ENCODE measurements at places on chromosomes 7 and 10.
A peak's percentile ranks its signal among the peaks of the same experiment; 100 is the strongest.

- peak; percentile 93 for DNase-seq
Observed at GRCh38 chr7:22822486-22823141, at the start of gene TOMM7. TOMM7 (minus strand) TSS chr7:22822849; CDS start chr7:22822779, 70 bp downstream.

GRCh38 chr10:61732629-61733278, 70.0 kb downstream of the CABCOCO1 start:
- no peak for DNase-seq

GRCh38 chr10:115998301-115998700, 274.7 kb downstream of the GFRA1 start:
- no peak for DNase-seq

- DNase-seq, result peak; percentile 74
Observed at GRCh38 chr7:45026984-45027773, 27.2 kb downstream of the CCM2 start.

DNA sequence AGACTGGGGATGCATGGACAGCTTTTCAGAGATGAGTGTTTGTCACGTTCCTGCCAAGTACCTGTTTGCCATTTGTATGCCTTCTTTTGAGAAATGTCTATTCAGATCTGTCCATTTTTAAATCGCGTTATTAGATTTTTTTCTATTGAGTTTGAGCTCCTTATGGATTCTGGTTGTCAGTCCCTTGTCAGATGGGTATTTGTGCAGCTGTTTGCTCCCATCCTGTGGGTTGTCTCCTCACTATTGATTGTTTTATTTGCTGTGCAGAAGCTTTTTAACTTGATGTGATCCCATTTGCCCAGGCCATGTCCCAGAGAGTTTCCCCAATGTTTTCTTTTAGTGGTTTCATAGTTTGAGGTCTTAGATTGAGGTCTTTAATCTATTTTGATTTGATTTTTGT, 5.5 kb upstream of the PRKAR1B start:
- no peak for DNase-seq

DNA sequence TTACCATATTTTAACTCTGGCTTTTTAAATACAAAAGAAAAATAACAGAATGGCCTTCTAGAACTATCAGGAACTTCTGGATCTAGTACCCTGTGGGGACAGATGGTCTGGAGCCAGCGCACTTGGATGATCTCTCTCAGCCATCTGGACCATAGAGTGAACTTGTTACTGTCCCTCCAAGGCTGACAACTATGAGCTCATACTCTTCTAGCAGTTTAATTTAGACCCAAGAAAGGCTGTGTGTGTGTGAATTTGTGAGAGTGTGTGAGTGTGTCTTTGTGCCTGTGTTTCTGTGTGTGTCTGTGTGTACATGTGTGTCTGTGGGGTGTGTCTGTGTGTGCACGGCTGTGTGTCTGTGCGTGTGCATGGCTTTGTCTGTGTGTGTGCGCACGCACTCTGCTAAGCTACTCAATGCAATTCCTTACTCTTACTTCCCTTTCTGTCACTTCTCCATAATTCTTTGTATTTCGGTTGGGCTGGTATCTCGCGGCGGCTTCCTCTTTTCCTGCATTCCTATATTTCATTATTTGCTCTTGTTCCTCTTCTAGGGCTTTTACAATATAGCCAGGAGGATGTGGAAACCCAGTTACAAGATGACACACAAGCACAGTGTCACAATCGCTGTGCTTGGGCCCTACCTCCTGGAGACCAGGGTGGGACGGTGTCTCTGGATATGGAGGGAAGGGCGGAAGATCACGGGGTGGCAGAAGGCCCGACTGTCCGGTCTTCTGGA, 51.9 kb downstream of the IKZF1 start:
- DNase-seq, result no peak

DNA sequence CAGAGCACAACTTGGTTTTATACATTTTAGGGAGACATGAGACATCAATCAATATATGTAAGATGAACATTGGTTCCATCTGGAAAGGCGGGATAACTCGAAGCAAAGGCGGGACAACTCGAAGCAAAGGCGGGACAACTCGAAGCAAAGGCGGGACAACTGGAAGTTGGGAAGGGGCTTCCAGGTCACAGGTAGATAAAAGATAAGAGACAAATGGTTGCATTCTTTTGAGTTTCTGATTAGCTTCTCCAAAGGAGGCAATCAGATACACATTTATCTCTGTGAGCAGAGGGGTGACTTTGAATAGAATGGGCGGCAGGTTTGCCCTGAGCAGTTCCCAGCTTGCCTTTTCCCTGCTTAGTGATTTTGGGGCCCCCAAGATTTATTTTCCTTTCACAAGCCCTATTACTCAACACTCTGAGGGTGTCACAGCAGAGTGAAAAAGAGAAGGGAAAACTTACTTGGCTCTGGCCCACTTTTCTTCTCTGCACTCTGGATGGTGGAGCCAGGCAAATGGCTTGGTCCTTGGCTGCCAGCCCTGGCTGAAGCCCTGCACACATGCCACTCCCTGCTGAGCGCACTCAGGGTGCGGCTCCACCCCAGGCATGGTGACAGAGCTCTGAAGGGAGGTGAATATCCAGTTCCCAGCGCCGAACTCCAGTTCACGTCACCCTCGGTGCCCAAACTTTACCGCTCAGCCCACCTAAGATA, 46.7 kb downstream of the PARD3 start:
- DNase-seq, result no peak

DNA sequence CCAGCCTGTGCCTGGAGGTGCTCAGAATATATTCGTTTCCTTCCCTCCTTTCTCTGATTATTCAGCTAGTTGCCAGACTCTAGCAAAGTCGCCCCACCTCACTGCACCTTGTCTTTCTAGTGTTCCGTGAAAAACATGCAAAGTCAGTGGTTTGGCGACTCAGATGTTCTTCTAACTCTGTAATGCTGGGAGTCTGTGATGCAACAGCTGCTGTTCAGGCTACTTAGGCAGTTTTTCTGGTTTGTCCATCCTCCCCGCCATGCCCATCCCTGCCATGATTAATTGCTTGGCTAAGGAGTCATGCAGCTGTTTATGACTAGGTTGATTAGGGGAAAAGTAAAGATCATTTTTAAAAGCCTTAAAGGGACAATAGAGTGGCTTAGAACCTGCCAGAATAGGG, 99.4 kb downstream of the MTPN start:
- no peak for DNase-seq

- DNase-seq, result no peak
Observed at GRCh38 chr7:77208416-77208815, 8.8 kb upstream of the FGL2 start.

DNA sequence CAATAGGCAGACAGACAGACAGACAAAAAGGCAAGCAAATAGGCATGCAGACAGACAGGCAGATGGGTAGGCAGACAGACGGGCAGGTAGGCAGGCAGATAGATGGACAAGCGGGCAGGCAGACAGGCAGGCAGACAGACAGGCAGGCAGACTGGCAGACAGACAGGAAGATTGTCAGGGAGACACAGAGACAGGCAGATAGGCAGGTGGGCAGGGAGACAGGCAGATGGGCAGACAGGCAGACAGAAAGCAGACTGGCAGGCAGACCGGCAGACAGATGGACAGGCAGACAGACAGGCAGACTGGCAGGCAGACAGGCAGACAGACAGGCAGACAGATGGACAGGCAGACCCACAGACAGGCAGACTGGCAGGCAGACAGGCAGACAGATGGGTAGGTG, 70.3 kb upstream of the MYL10 start:
- no peak for DNase-seq

- no peak for DNase-seq
Observed at GRCh38 chr10:86391986-86392722, 25.6 kb upstream of the GRID1 start.

- DNase-seq, result no peak
Observed at GRCh38 chr7:105102557-105103352, 88.8 kb downstream of the KMT2E start.

- no peak for DNase-seq
Observed at GRCh38 chr10:104406715-104407650, 53.4 kb downstream of the CFAP58 start.

DNA sequence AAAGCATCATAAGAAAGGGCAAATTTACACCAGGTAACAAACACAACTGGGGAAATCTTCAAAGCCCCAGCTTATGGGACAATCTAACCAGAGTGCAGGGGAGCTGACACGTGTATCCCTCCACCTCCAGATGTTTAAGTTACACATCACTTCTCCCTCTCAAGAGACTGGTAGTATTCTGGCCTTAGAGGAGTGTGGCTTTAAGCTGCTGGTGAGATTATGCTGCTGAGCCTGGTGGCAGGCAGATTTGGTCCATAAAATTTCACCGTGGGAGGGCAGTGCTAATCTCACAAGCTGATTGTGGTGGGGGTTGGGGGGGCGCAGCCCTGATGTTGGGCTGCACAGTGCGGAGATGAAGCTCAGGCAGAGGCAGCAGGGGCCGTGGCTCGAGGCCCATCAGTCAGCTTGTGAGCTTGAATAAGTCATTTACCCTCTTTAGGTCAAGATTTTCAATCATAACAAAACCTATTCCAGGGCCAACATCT, 431.0 kb upstream of the GALNT17 start:
- no peak for DNase-seq

DNA sequence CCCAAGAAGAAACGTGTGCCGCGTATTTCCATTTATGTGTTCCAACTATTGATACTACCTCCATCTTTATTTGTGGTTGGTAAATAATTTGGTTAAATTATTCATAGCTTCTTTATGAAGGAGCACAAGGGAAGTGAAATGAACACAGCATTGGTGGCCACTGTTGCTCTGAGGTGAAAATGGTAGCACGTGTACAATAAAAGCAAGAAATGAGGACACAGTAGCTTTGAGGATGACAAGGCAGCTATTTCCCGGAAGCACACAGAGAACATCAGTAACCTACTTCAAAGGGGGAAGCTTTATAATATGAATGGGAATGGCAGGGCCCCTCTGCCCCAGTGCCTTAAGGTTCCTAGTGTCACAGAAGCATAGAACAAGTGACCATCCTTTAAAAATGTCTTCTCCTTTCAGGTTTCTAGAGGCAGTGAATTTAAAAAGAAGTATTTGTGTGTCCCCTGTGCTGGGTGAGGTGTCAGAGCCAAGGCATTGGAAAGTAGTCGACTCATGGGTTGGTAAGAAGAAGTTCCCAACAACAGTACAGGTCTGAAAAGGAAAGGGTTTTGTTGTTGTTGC, 78.8 kb downstream of the SGMS1 start:
- DNase-seq, result no peak

- no peak for DNase-seq
Observed at GRCh38 chr7:137206770-137207169, 136.8 kb downstream of the PTN start.

- DNase-seq, result no peak
Observed at GRCh38 chr10:89390476-89391225, 1.8 kb upstream of the IFIT1 start.

DNA sequence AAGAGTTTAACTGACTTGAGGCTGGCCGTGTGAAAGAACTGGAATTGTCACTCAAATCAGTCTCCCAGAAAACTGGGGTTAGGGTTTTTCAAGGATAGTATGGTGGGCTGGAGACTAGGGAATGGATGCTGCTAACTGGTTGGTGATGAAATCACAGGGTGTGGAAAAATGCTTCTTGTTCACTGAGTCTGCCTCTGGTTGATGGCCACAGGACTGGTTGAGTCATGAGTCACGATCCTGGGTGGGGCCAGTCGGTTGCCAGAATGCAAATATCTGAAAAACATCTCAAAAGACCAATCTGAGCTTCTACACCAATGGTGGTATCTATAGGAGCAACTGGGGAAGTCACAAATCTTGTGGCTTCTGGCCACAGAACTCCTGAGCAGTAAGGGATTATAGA, 16.3 kb upstream of the BAMBI start:
- DNase-seq, result no peak

- no peak for DNase-seq
Observed at GRCh38 chr7:23864973-23865372, 155.0 kb downstream of the STK31 start.

GRCh38 chr7:111098011-111098925, 7.3 kb downstream of the LRRN3 start:
- DNase-seq, result peak; percentile 69

- no peak for DNase-seq
Observed at GRCh38 chr10:88705958-88706357, at the start of gene LIPK. LIPK (plus strand) TSS chr10:88706249; CDS start chr10:88724544, 18,295 bp downstream.

- no peak for DNase-seq
Observed at GRCh38 chr7:69928621-69929020, 330.3 kb downstream of the AUTS2 start.

GRCh38 chr10:12668634-12669033, 319.3 kb downstream of the CAMK1D start:
- no peak for DNase-seq

DNA sequence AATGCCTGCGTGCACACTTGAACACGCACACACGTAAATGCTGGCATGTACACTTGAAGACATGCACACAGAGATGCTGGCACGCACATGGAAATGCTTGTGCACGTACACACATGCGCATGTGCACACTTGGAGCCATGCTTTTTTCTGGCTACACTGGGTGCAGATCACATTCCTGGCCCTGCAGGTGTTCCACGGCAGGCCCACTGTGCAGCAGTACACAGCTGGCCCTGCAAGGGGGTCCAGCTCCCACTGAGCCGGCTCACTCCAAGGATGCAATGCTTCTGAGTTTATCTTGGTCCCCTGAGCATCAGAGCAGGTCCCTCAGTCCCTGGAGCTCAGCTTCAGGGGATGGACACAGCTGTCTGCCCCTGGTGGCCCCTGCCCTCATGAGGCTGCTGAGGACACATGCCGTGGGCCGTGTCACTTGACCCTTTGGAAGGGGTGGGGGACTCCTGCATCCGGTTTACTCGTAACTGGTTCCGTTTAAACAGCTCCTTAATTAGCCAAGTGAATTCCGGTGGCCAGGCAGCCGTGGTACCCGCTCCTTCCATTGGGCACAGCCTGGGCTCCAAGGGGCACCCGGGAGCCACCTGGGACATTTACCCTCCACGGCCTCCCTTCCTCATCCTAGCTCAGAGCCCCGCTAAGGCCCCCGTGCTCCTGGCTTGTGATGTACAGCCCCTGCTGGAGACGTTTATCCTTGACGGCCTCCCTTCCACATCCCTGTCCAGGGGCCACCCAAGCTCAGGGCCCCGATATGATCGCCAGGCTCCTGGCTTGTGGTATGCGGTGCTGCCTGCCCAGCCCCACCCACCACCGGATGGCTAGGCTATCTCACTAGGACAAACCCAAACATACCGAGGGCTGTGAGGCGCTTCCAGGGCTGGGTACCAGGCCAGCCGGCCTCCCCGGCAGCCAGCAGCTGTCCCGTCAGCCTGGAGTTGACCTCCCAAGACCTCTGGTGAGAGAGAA, 39.5 kb upstream of the DPYSL4 start:
- DNase-seq, result no peak

DNA sequence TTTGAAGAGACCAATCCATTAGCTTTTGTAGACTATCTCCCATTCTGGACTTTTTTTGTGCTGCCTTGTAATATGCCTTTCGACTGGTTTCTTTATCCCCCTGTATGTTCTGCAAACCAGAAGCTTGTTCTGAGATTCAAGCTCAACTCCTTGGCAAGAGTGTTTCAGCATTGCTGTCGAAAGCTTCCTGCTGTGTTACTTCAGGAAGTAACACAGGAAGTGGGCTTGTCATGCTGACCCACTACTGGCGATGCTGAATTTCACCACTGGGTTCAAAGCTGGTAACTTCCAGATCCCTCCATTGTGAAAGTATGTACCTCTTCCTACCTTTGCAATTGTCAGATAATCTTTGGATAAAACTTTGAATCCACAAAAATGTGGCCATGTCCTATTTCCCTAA, 57.9 kb upstream of the INSYN2A start:
- peak; percentile 19 for DNase-seq

All from CD8-positive, alpha-beta T cell (primary cell).